Heart right ventricle (tissue), 16 donors: ENCODE measurements at places on chromosomes 5 and 9. TPM values are rescaled to one million over a fixed set of nuclear protein-coding genes. Genes with fewer than 3 reads are reported as not detected.

The ARRDC3 gene
- 32.1 TPM for total RNA-seq

The NDST1 gene
- total RNA-seq: 53.1 TPM

The BRINP1 gene
- total RNA-seq: 4.0 TPM

The TMEM232 gene
- 4.3 TPM for total RNA-seq

The PGM5 gene
- total RNA-seq: 188 TPM

The LCN2 gene
- total RNA-seq: not detected

The RNF224 gene
- total RNA-seq: not detected

The MTMR12 gene
- total RNA-seq: 21.1 TPM

The FRMD3 gene
- total RNA-seq: 105 TPM

The HEMGN gene
- total RNA-seq: not detected

The CDO1 gene
- total RNA-seq: 2.3 TPM

The SLC6A7 gene
- not detected for total RNA-seq

The PKN3 gene
- 4.5 TPM for total RNA-seq

The SEMA6A gene
- 8.4 TPM for total RNA-seq

The DOK3 gene
- 4.7 TPM for total RNA-seq

DNA sequence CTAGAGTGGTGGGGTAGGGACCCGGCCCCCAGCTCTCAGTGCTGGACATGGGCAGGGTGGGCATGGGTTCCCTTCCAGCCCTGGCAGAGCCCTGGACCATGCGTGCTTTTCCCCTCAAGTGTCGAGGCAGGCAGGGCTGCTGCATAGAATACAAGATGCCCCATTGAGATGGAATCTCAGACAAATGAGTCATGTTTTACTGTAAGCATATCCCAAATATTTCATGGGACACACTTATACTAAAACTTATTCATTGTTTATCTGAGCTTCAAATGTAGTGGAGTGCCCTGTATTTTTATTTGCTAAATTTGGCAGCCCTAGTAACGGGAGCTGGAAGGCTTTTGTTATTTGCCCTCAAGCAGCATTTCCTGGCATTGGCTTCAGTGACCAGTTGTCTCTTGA, 3.2 kb upstream of the RNU6ATAC start:
- DNase-seq: no peak

GRCh38 chr5:86626149-86626548, 8.4 kb downstream of the COX7C start:
- no peak for DNase-seq

DNA sequence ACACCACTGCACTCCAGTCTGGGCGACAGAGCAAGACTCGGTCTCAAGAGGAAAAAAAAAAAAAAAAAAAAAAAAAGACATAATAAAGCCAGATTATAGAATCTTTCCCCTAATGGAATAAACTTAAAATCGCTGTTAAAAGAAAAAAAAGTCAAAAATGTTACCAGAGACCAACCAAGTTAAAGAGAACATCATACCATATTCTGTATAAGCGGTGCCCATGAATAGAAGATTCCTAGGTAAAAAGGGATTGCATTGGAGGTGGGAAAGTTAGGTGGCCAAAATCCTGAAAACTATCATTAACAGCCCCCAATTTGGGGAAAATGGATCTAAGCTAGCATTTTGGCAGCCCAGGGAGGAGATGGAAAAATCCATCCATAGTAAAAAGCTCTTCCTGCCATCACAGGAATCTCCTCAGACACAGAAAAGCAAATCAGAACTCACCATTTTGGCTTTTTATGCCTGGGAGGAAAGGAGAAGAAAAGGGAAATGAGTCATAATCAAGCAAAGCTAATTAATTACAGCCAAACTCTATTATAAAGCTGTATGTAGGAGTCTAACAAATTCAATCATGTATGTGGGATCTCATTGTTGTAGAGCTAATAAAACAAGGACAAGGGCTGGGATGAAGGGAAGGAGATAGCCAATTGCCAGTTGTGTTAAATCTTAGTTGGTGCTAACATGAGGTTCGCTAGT, 363.8 kb downstream of the ARL15 start:
- DNase-seq: no peak

GRCh38 chr9:120917929-120918762, 8.4 kb downstream of the TRAF1 start:
- no peak for DNase-seq

DNA sequence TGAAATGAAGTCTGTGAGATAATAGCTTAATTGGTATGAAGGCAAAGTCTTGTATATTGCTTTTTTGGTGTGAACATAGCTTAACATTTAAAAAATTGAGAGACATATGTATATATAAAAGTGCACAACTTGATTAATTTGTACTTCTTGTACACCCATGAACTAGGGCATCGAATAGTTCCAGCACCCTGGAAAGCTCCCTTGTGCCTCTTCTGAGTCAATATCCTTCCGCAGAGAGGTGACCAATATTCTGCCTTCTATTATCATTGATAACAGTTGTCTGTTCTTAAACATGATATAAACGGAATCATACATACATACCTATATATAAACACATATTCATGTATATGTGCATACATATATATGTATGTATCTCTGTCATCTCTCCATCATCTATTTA, 185.4 kb downstream of the PHF2 start:
- no peak for DNase-seq

- no peak for DNase-seq
These were observed 14.0 kb upstream of the CFAP95 start for GRCh38 chr9:69806627-69807026.

DNA sequence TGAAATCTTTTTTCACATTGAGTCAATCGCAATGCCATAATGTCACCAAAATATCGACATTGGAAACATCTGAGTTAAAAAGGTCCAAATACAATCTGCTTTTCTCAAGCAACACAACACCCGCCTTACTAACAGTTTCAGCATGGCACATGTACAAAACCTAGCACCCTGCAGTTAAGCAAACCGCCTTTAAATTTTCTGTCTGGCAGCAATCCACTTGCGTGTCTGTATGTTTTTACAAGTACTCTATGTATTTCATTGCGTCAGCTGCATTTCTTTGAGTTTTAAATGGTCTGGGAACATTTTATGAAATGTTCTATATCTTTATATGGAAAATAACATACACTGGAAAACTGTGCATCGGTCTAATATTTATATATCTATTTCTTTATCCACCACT, 134.6 kb downstream of the DENND1A start:
- no peak for DNase-seq

DNA sequence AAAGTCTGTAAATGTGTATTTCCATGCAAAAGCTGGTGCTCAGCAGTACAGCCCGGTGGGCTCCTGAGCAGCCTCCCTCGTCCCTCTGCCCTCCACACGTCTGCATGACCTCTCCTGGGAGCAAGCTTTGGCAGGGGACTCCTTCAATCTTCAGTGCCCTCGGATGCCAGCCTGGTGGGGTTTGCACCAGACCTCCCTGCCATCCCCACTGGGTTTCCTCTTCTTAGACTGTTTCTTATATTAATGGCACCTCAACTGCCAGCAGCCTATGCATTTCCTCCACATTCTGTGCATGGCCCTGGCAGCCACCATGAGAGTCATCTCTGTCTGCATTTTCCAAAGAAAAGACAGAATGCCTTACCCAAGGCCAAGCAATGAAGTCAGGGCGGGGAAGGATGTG, 108.4 kb downstream of the ROR2 start:
- DNase-seq: no peak

DNA sequence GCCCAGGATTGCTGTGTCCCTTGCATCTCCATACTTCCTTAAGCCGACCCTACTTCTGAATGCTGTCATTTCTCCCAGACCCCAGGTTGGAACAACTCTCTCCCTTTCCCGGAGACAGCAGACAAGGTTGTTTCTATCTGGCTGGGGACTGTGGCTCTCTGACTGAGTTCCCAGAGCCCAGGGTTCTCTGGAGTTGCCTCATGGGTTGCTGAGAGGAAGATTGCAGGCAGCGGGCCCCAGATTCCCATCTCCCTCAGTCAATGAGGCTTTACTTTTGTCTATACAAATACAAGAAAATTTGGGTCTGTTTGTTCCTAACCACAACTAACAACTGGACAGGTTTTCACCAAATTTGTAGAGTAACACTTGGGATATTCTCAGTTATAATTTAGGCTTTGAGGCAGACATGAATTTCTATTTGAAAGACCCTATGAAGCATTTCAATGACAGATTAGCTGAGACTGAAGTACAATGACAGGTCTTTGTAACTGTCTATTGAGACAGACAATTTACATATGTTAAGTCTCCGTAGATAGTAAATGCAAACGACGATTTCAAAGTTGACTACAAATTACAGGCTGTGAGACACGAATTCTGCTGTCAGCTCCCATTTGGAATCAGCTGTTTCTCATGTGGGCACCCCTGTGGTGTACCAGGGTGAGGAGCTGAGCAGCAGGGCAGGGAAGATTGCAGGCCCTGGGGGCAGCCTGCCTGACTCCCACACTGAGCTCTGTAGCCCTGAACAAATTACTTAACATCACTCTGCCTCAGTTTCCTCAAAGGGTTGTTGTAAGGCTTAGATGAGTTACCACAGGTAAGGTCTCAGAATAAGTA, 107.5 kb downstream of the ATP10B start:
- DNase-seq: no peak

GRCh38 chr9:129998491-129999140, 44.4 kb downstream of the FNBP1 start:
- no peak for DNase-seq

- no peak for DNase-seq
These were observed 42.1 kb upstream of the DAB2 start for GRCh38 chr5:39466846-39467245.

GRCh38 chr5:116130471-116130870, 45.6 kb downstream of the COMMD10 start:
- DNase-seq: no peak

DNA sequence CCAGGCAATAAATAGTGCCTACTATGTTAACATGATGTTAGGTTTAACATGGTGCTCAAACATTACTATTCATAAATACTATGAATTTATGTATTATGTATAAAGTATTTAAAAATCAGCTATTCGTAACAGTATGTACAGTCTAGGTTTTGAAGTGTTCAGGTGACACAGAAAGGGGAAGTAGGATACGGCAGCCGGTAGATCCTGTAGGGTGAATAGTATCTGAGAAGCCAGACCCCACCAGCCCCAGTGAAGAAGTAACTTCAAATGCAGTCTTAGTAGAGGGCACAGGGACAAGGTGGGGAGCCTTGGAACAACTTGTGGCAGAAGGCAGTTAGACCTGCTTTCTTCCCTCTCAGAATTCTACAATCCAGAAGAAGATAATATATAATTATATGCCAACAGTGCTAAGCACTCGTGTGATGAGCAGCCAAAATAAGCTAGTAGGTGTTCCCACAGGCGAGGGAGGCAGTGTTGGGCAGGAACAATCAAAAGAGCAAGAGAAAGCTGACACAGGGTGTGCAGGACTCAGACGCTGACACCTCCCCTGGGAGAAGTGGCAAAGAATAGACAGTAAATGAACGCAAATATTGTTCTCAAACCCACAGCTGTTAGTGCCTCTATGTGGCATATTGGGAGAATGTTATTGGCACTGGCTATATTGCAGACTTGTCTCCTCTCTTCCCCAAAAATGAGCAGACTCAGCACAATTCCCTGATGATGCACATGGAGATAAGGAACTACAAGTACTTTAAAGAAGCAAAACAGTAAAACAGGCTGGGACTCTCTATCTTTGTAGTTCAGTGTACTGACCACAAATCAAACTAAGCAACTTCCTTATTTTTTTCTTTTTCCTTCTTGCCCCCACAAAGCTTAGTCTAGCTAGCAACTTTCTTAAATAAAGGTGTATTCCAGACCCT, 4.6 kb downstream of the ZNF367 start:
- no peak for DNase-seq

- no peak for DNase-seq
These were observed 21.9 kb downstream of the STXBP1 start for GRCh38 chr9:127634021-127634420.

GRCh38 chr9:135605238-135605781, 34.0 kb downstream of the GLT6D1 start:
- DNase-seq: no peak

- no peak for DNase-seq
These were observed 140.3 kb downstream of the ZSWIM6 start for GRCh38 chr5:61472172-61472958.

DNA sequence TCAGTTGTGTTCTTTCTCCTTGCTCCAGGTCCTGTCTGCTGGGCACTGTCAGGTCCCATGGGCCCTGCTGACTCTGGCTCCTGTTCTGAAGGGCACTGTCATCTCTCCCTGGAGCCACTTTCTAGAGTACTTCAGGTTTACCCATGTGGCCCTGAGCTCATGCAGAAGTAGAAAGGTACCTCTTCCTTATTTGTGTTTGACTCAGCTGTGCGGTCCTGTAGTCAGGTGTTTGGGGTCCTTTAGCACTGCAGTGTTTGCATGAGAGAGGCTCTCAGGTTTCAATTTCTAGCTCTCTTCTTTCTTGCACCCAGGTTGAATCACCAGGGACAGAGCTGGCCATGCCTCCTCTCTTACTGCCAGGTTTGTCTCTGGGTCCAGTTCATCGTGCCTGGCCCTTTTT, 71.5 kb downstream of the HSPA4 start:
- DNase-seq: no peak

- no peak for DNase-seq
These were observed 18.7 kb upstream of the ICE1 start for GRCh38 chr5:5403741-5404140.

GRCh38 chr5:173668910-173669309, 52.5 kb upstream of the BOD1 start:
- DNase-seq: no peak

GRCh38 chr5:138282920-138283742, 8.7 kb upstream of the GFRA3 start:
- DNase-seq: no peak

GRCh38 chr9:70136632-70137031, 93.0 kb downstream of the MAMDC2 start:
- DNase-seq: no peak

GRCh38 chr5:112977440-112977861, 853 bp downstream of the DCP2 start:
- DNase-seq: no peak

GRCh38 chr5:42596817-42597216, 159.8 kb upstream of the CCDC152 start:
- DNase-seq: no peak

DNA sequence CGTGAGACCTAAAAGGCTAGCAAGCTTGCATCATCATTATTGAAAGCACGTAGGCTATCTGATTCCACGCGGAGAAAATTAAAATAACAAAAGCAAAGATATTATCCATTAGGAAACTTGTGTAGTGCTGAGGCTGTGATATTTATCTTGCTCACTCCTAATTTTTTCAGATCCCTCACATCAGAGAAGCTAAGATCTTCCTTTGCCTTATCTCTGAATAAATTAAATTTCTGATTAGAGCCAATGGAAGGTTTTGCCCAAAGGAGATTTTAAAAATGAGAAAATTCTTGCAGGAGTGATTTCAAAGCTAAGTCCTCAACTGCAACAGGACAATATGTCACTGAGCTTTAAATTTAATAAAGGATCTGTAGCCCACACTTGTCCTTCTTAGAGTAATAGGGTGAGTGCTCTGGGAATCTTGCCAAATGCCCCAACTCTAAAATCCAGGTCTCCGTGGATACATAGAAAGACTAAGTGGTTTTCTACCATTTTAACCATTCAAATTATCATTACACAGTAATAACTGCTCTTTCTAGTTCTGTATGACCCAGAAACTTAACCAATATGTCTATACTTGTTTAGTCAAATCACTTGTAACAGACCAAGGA, 295.0 kb downstream of the CAAP1 start:
- DNase-seq: no peak

- no peak for DNase-seq
These were observed 99.9 kb downstream of the FAM174A start for GRCh38 chr5:100634937-100635534.

GRCh38 chr9:6198251-6198650, 17.4 kb upstream of the IL33 start:
- no peak for DNase-seq

GRCh38 chr9:115254287-115255180, 136.6 kb upstream of the TNC start:
- DNase-seq: no peak
